ENCODE measurements at places on chromosomes 3 and 15.

GRCh38 chr3:67901681-67902080 is 247.3 kb upstream of the SUCLG2 start:
- no peak for DNase-seq

DNA sequence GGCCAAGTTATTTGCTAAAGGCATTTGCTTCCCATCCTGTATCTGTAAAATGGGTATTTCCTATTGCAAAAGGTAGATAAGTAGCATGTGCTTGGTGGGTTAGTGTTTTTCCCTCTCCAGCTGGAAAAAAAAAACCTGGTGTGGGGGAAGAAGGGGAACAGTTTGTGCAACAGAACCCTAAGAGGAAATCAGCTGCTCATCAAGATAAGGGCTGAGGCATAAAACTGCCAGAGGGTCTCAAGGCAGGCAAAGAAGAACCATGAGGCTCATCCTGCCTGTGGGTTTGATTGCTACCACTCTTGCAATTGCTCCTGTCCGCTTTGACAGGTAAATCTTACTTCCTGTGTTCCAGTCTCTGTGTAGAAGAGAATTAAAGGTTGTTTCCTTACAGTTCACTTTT is at the start of gene CPA3:
Gene CPA3, plus strand, starts transcription at position 248 of the 400 bp plus-strand sequence. Its CDS starts 12 bp downstream, at position 260.
- no peak for DNase-seq

GRCh38 chr3:17398959-17399551 is 343.4 kb downstream of the TBC1D5 start:
- DNase-seq = no peak

DNA sequence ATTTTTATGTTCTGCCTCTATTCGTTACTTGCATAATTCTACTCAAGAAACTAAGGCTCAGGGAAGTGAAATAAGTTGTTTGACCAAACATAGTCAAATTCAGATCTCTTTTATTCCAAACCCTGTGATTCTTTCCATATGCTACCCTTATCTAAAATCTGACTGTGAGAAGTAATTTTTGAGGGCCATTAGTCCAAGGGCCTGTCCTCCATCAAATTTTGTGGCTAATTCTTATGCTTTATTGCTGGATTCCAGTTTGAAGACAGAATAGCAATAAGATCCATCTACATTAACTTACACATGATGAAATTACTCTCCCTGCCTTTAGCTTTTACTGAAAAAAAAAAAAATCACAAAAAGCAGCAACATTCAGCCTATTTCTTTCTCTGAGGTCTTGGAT is 74.0 kb downstream of the ZIC1 start:
- no peak for DNase-seq

- no peak for DNase-seq
These were observed 1.1 kb downstream of the ASTE1 start for GRCh38 chr3:131025539-131025938.

GRCh38 chr15:43186003-43186353 is 775 bp downstream of the CCNDBP1 start:
- no peak for DNase-seq

DNA sequence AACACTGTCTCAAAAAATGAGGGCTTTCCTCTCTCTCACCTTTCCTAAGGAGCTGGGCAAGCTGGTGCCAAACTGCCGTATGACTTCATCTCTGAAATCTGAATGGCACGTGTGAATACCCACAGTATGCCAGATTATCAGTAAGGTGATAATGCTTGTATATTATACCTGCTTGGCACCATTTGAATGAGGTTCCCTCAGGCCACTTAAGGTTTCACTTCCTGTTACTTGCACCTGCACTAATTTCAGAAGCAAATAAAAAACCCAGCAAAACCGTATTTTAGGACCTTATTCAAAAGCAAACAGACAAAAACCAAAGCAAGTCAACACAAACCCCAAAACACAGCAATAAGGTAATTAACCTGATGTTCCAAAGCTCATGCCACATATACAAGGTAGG is 19.7 kb downstream of the FOXP1 start:
- no peak for DNase-seq

GRCh38 chr3:169771497-169772304 is 1.5 kb upstream of the MYNN start:
- no peak for DNase-seq

- no peak for DNase-seq
These were observed 246.9 kb downstream of the ZIC1 start for GRCh38 chr3:147656023-147656422.

DNA sequence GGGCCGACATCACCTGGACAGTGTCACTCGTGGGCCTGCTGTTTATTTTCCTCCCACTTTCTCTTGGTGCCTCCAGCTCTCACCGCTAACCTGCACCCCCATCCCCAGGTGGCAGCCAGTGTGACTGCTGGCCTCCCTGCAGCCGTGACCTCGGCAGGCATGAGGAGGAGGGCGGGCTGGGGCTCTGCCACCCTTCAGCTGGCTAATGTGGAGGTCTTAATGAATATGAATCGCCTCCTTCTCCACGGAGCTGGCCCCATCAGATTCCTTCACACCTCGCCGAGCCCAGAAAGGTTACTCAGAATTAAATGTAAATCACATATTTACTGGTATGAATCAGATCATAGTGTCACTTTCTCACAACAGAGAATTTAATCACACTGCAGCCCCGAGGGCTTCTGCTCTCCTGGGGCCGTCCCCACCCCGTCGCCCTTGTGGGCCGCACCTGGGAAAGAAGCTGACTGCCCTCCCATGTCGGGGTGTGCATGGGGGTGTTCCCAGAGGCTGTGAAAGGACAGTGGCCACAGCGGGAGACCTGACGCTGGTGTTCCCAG is 171.1 kb upstream of the TLE3 start:
- no peak for DNase-seq

DNA sequence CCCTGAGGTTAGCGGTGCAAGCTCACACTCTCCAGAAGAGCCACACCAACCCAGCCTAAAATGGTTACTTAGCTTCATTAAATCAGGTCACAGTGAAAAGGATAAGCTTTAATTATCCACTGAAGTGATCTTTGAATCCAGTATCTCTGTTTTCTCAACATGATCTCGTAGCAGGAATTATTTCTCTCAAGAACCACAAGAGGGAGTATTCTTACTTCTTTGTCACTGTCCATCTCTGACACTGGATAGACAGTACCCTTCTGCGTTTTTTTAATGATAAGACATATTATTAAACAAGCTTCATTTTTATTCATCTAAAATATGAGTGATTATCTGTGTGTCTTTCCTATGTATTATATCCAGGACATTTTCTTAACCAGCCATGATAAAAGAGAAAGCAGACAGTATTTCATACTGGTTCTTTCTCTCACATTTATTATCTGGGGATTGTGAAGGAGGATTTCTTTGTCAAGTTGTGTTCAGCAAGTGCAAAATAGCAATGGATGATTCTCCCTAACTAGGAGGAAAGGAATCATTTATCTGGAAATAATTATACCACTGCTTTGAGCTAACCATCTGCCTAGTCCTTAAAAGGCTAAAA is 105.4 kb upstream of the CCDC54 start:
- DNase-seq = no peak

- no peak for DNase-seq
These were observed 34.7 kb upstream of the RBP1 start for GRCh38 chr3:139574026-139574947.

GRCh38 chr3:183455089-183455488 is 26.7 kb upstream of the MCF2L2 start:
- DNase-seq = no peak

GRCh38 chr3:46750555-46751038 is 32.9 kb upstream of the PRSS50 start:
- DNase-seq = no peak

- DNase-seq = no peak
These were observed 146.4 kb downstream of the ERC2 start for GRCh38 chr3:56321892-56322291.

DNA sequence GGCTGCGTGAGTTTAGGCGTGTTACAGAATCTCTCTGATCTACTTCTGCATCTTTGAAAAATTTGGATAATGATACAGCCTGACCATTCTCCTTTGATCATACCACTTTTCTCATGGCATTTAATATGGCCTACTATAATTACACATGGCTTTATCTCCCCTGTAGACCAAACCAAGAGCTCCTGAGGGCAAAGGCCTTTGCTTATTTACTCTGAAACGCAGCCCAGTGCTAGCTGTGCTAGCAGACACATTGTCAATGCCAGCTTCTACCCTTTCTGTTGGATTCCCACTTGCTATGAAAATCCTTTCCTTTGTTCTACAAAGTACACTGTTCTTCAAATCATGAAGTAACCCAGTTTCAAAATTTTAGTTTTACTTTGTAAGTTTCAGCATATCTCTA is 16.5 kb upstream of the VGLL4 start:
- DNase-seq = no peak

DNA sequence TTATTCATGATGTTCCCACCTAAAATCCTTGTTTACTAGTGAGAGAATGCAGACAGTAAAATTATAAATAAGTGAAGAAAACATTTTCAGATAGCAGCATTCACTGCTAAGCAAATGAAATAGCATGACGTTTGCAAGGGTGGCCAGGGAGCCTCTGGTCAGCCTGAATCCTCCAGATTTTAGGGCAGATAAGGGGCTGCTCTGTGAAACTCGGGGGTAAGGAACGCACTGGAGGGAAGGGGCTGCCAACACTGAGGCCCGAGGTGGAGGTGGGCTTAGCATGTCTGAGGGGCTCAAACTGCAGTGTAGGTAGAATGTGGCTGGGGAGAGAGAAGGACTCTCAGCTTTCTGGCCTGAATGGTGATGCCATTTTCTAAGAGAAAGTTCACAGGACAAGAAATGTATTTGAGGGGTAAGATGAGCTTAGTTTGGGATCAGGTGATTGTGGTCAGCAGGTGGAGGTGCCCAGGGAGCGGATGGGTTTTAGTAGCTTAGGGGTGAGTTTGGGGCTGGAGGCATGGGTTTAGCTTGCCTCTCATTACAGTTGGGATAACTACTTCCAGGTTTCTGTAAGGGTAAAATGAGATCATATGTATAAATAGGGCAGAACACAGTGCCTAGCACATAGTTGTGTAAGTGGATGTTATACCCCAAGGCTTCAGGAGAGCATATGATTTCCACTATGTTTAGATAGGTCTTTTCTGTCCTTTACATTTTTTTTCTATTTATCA is 20.5 kb downstream of the GPR171 start:
- no peak for DNase-seq

DNA sequence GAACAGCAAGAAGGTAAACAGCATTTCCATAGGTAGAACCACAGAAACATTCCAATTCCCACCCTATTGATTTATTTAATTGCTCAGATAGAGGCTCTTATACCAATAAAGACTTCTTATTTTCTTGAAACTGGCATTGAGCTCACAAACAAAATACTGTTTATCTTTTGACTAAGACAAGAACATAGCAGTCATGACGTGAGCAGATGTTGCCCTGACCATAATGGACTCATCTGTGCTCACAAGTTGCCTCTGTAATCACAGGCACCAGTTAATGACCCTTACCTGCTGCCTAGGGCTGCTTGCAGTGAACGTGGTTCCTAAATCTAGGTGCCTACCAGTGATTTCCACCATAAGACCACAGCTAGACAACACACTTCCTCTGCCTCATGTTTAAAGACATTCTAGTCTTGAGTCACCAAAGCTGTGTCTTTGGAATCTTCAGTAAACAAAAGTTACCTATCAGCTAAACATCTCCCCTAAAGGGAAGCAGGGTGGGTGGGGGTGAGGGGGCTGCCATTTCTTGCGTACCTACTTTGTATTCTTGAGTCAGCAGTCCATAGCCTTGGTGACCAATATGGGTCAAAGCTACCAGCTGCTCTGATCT is 2.1 kb downstream of the FYCO1 start:
- DNase-seq = no peak

- DNase-seq = no peak
These were observed 660.8 kb upstream of the UBE2E2 start for GRCh38 chr3:22542311-22542710.

GRCh38 chr15:41561777-41562145 is 2.7 kb downstream of the TYRO3 start:
- DNase-seq = no peak

DNA sequence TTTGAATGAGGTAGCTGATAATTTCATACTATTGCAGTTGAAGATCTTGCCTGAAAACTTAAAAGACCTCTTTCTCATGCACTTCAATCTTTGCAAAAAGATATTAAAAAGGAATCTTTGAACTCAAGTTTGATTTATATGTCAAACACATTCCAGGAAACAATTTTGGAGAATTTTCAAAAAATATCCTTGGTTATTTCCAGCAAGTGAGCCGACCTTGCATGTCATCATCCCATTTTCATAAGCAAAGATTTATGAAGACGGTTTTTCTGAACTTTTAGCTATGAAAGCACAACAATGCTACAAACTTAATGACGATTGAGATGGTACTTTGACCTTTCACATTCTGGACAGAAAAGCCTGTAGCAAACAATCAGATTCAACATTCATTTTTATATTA is 95.6 kb downstream of the RFX7 start:
- DNase-seq = no peak

- no peak for DNase-seq
These were observed 2.1 kb downstream of the ISL2 start for GRCh38 chr15:76338486-76339304.

DNA sequence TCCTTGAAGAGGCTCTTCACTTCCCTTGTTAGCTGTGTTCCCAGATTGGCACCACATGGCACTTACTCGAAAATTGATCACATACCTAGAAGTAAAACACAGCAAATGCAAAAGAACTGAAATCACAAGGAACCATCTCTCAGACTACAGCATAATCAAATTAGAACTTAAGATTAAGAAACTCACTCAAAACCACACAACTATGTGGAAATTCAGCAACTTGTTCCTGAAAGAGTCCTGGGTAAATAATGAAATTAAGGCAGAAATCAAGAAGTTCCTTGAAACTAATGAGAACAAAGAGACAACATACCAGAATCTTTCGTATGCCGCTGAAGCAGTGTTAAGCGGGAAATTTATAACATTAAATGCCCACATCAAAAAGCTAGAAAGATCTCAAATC is 566.3 kb upstream of the TGFBR2 start:
- no peak for DNase-seq

GRCh38 chr15:31062310-31062847 is 39.1 kb downstream of the TRPM1 start:
- DNase-seq = no peak

DNA sequence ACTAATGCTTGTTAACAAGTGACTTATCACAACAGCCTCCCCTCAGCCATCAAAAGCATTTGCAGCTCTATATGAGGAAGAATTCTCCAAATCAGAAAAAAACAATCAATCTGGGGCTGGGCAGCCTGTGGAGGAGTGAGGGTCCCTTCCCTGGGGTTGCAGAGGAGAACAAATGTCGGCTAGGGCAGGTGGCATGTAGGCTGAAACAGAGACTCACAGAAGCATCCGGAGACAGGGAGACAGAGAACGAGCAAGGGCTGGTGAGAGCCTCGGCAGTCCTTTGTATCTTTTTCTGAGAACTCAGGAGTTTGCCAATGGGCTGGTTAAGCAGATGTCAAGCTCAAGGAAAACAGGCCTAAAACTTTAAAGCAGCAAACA is 15.8 kb downstream of the ITGA11 start:
- no peak for DNase-seq
